Activated naive CD8-positive, alpha-beta T cell treated with anti-CD3 and anti-CD28 coated beads, Interleukin-2, amount 10 ng/mL, durations not matched to agents 7 days and 5 days (primary cell): ENCODE measurements at places on chromosomes 2 and 18. TPM values are rescaled to one million over a fixed set of nuclear protein-coding genes. Genes with fewer than 3 reads are reported as not detected.

The GATA6 gene
- 0.14 TPM for total RNA-seq

The SPR gene
- 0.60 TPM for total RNA-seq

The C1QL2 gene
- total RNA-seq = not detected

The COLEC11 gene
- total RNA-seq = 0.77 TPM

The RPS27A gene
- total RNA-seq = 1,051 TPM

DNA sequence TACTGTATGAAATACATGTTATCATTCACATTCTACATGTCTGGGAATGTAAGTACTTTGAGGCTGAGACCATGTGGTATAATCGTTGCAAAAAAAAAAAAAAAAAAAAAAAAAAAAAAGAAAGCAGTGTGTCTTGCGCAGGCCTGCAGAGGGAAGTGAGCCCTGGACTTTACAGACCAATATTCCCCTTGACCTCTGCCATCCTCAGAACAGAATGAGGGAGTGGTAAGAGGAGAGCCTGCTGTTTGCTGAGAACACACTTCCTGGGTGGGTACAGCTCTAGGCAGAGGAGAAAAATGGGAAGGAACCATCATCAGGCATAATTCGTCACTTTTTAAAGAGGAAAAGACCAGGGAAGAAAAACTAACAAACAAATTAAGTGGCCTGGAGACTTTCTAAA is 28.8 kb upstream of the TBC1D8 start:
- no peak overlapping the region for H3K27ac ChIP-seq
- H3K36me3 ChIP-seq = no peaks in the 10 kb centered on the region
- no peaks in the 10 kb centered on the region for H3K27me3 ChIP-seq
- no peaks in the 10 kb centered on the region for H3K4me1 ChIP-seq
- no peak for DNase-seq
- no peak overlapping the region for H3K4me3 ChIP-seq

- no peaks in the 10 kb centered on the region for H3K27me3 ChIP-seq
- H3K36me3 ChIP-seq = no peaks in the 10 kb centered on the region
- no peak overlapping the region for H3K4me3 ChIP-seq
- no peak overlapping the region for H3K27ac ChIP-seq
- H3K4me1 ChIP-seq = no peaks in the 10 kb centered on the region
Measured at GRCh38 chr2:15890936-15891905, 49.1 kb upstream of the MYCN start.

GRCh38 chr2:85524336-85524908 is 14.5 kb upstream of the MAT2A start:
- DNase-seq = no peak
- H3K27me3 ChIP-seq = peaks cover 22% of the 10 kb centered on the region
- no peak overlapping the region for H3K4me3 ChIP-seq
- no peaks in the 10 kb centered on the region for H3K36me3 ChIP-seq
- H3K4me1 ChIP-seq = peaks cover 6% of the 10 kb centered on the region

GRCh38 chr2:215401896-215402379 is 33.9 kb downstream of the FN1 start:
- DNase-seq = no peak
- H3K4me3 ChIP-seq = no peak overlapping the region
- H3K27me3 ChIP-seq = peaks cover 12% of the 10 kb centered on the region
- no peak overlapping the region for H3K27ac ChIP-seq
- no peaks in the 10 kb centered on the region for H3K36me3 ChIP-seq
- H3K4me1 ChIP-seq = no peaks in the 10 kb centered on the region

DNA sequence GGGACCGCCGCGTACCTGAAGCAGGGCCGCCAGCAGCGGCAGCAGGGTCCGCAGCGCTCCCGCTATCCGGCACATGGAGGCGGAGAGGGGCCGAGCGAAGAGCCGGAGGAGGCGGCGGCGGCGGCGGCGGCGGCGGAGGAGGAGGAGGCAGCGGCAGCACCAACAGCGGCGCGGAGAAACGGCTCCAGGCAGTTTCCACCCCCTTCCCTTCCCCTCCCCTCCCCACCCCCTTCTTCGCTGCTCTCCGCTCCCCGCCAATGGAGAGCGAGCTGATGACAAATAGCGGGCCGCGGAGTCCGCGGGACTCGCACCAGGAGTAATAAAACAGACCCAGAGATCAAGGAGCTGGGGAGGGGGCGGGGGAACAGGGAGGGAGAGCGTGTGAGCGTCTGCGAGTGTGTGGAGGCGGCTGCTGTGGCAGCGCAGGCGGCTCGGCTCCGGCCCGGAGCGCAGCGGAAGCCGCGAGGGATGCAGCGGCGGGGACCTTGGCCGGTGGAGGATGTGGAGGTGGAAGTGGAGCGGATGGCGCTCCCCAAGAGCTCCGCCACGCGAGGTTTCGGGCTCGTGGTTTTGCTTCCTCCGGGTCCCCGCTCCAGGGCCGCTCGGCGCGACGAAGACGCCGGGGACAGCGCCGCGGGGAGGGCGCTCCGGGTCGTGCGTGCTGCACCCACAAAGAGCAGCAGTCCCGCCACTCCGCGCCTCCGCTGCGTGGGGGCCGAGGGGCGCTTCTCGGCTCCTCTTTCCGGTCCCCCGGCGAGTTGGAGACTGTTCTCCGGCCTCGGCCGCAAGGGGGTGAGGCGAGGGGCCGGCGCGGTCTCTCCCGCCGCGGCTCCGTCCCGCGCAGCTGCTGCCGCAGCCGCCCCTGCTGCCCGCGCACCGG is at the start of gene CDH2:
CDH2 (minus strand) TSS at position 183 of the 880 bp plus-strand sequence; CDS start at position 75, 108 bp downstream.
- peaks cover 7% of the 10 kb centered on the region for H3K36me3 ChIP-seq
- H3K27me3 ChIP-seq = peaks cover 30% of the 10 kb centered on the region
- H3K27ac ChIP-seq = no peak within 1 kb of the TSS
- peak within 1 kb of the TSS; percentile 63 for H3K4me3 ChIP-seq
- H3K4me1 ChIP-seq = peaks cover 5% of the 10 kb centered on the region
- peak; percentile 51 for DNase-seq

GRCh38 chr2:209636076-209636475 is 135.6 kb upstream of the UNC80 start:
- no peaks in the 10 kb centered on the region for H3K4me1 ChIP-seq
- no peak for DNase-seq
- H3K36me3 ChIP-seq = no peaks in the 10 kb centered on the region

- H3K27ac ChIP-seq = peak overlapping the region; percentile 1
- no peak for DNase-seq
- H3K4me1 ChIP-seq = peaks cover 57% of the 10 kb centered on the region
- no peak overlapping the region for H3K4me3 ChIP-seq
- peaks cover 6% of the 10 kb centered on the region for H3K36me3 ChIP-seq
- no peaks in the 10 kb centered on the region for H3K27me3 ChIP-seq
Measured at GRCh38 chr2:84896567-84896966, 8.9 kb upstream of the TMSB10 start.

- H3K27me3 ChIP-seq = no peaks in the 10 kb centered on the region
- no peak overlapping the region for H3K27ac ChIP-seq
- no peak for DNase-seq
Measured at GRCh38 chr18:9466846-9467245, 8.5 kb upstream of the RALBP1 start.

DNA sequence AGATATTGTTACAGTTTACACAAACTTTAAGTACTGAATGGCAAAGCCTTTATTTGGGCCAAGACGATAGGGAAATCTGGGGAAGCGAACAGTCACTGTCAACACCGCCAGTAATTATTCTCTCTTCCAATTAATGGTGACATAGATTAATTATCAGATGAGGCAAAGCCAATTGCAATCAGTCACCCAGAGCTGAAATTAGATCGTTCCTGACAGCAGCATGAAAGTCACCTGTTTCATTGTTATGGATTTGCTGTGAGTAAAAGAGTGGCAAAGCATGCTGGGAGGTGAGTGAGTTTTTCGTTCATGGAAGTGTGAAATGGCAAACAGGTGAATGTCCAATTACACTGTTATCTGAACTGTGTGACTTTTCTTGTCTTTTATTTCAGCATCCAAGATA is 164.8 kb upstream of the KLHL14 start:
- no peak overlapping the region for H3K27ac ChIP-seq
- H3K4me1 ChIP-seq = no peaks in the 10 kb centered on the region
- no peaks in the 10 kb centered on the region for H3K36me3 ChIP-seq
- DNase-seq = no peak
- H3K27me3 ChIP-seq = no peaks in the 10 kb centered on the region
- H3K4me3 ChIP-seq = no peak overlapping the region

- no peaks in the 10 kb centered on the region for H3K36me3 ChIP-seq
- H3K4me3 ChIP-seq = no peak overlapping the region
- no peak for DNase-seq
- no peaks in the 10 kb centered on the region for H3K4me1 ChIP-seq
- no peaks in the 10 kb centered on the region for H3K27me3 ChIP-seq
Measured at GRCh38 chr2:101431486-101431885, 43.4 kb downstream of the RFX8 start.

GRCh38 chr18:63263444-63263843 is 56.1 kb downstream of the BCL2 start:
- peaks cover 59% of the 10 kb centered on the region for H3K4me1 ChIP-seq
- H3K27me3 ChIP-seq = no peaks in the 10 kb centered on the region
- no peak overlapping the region for H3K27ac ChIP-seq
- DNase-seq = no peak
